ENCODE measurements at places on chromosomes 4 and X. TPM values are rescaled to one million over a fixed set of nuclear protein-coding genes. Genes with fewer than 3 reads are reported as not detected.

SHOX gene
- total RNA-seq = not detected

XPNPEP2 gene
- not detected for total RNA-seq

SPATA4 gene
- 0.15 TPM for total RNA-seq

UGT2B15 gene
- not detected for total RNA-seq

CD40LG gene
- not detected for total RNA-seq
